Esophagus muscularis mucosa (tissue), 4 donors: ENCODE measurements at places on chromosomes 12 and 14. TPM values are rescaled to one million over a fixed set of nuclear protein-coding genes. Genes with fewer than 3 reads are reported as not detected.

GRCh38 chr12:115945491-115945885 lies 332.0 kb downstream of the MED13L start:
- peak; percentile 70 for DNase-seq
- H3K36me3 ChIP-seq, result peaks cover 9% of the 10 kb centered on the region
- H3K4me1 ChIP-seq, result no peaks in the 10 kb centered on the region

DNA sequence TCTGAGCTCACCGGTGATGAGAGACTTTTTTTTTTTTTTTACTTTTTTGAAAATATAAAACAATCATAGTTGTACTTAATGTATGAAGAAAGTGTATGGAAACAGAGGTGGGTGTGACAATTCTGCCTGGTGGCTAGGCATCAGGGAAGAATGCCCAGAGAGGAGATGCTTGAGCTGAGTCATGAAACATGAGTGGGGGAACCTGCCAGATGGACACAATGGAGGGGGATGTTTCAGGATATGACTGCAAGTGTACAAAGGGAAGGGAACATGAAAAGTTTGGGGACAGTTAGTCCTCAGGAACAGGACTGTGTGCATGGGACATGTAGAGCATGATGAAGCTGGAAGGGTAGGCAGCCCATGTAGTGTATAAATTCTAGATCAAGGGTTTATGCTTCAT lies 274.2 kb upstream of the E2F7 start:
- DNase-seq, result no peak
- no peak overlapping the region for H3K27ac ChIP-seq
- no peaks in the 10 kb centered on the region for H3K27me3 ChIP-seq
- H3K36me3 ChIP-seq, result no peaks in the 10 kb centered on the region
- no peak overlapping the region for H3K4me3 ChIP-seq

DNA sequence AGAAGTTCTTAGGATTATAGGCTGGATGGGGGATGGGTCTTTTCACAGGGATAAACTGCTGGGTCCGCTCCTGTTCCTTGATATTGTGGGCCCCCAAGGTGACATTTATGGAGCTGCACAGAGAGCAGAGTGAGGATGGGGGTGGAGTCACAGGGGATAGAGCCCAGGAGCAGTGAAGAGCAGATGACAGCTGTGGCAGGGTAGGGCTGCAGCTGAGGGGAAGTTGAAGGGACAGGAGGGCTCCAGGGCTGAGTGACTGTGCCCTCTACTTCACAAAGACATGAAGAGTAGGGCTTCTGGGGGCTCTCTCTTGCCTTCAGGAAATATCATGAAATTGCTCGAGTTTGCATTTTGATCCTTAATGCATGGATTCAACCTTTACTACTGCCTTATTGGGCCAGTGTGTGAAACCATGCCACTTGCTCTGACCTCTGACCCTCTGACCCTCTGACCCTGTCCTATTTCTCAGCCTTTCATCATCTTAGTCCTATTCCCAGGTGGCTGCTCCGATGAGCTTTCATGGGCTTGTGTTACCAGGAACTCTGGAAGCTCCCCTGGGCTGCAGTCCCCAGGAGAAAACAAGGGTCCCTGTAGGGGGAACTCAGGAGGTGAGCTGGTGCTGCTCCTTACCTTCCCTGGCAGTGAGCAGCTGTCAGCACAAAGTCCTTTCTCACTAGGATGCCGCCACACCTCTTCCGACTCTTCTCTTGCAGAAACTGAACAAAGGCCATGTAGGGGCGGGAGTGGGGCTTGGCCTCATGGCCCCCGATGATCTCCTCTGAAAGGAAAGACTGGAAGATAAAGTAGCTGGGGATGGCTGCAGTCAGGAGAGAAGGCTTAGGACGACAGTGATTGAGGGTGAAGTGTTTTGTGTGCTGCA lies 1.6 kb downstream of the GZMH start:
- no peaks in the 10 kb centered on the region for H3K27me3 ChIP-seq
- DNase-seq, result no peak
- H3K27ac ChIP-seq, result no peak overlapping the region
- H3K4me3 ChIP-seq, result no peak overlapping the region

- H3K36me3 ChIP-seq, result peaks cover 39% of the 10 kb centered on the region
- no peak for DNase-seq
- H3K4me1 ChIP-seq, result peaks cover 59% of the 10 kb centered on the region
- peak overlapping the region; percentile 64 for H3K4me3 ChIP-seq
- H3K27ac ChIP-seq, result peak overlapping the region; percentile 81
These were observed 3.5 kb downstream of the PTPN21 start for GRCh38 chr14:88551094-88551870.

GRCh38 chr12:49762468-49762847 lies 21.1 kb downstream of the TMBIM6 start:
- no peak for DNase-seq
- H3K4me1 ChIP-seq, result peaks cover 5% of the 10 kb centered on the region
- no peak overlapping the region for H3K4me3 ChIP-seq
- H3K27me3 ChIP-seq, result no peaks in the 10 kb centered on the region
- peaks cover 70% of the 10 kb centered on the region for H3K36me3 ChIP-seq

HELB gene
- total RNA-seq, result 2.1 TPM

GRCh38 chr12:42259699-42260098 lies 21.7 kb upstream of the YAF2 start:
- no peak overlapping the region for H3K27ac ChIP-seq
- no peak for DNase-seq
- no peaks in the 10 kb centered on the region for H3K36me3 ChIP-seq
- no peaks in the 10 kb centered on the region for H3K4me1 ChIP-seq
- H3K4me3 ChIP-seq, result no peak overlapping the region

DNA sequence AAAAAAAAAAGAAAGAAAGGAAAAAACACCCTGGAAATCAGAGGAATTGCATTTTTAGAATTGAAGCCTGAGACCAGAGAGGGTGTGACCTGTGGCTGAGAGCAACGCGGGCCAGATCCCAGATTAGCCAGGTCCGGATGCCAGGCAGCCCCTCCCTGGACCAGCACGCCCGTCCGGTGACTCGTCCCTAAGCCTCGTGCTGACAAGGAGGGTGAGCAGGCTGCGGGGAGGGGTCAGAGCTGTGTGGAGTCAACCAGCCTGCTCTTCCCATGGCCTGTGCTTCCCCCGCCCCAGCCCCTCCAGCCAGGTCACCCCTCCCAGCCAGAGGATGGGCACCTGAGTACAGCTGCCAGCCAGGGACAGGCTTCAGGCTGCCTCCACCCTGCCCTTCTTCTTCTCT lies 4.2 kb upstream of the KLC1 start:
- peak; percentile 93 for DNase-seq
- peaks cover 35% of the 10 kb centered on the region for H3K4me1 ChIP-seq
- no peaks in the 10 kb centered on the region for H3K27me3 ChIP-seq
- no peak overlapping the region for H3K4me3 ChIP-seq
